Osteoblast (primary cell): ENCODE measurements at places on chromosomes 1 and 21. TPM values are rescaled to one million over a fixed set of nuclear protein-coding genes. Genes with fewer than 3 reads are reported as not detected.

GRCh38 chr21:42942244-42942643, 16.8 kb upstream of the ERVH48-1 start:
- H3K27ac ChIP-seq: no peak overlapping the region
- no peak overlapping the region for H3K4me3 ChIP-seq
- no peaks in the 10 kb centered on the region for H3K36me3 ChIP-seq
- no peaks in the 10 kb centered on the region for H3K27me3 ChIP-seq

DNA sequence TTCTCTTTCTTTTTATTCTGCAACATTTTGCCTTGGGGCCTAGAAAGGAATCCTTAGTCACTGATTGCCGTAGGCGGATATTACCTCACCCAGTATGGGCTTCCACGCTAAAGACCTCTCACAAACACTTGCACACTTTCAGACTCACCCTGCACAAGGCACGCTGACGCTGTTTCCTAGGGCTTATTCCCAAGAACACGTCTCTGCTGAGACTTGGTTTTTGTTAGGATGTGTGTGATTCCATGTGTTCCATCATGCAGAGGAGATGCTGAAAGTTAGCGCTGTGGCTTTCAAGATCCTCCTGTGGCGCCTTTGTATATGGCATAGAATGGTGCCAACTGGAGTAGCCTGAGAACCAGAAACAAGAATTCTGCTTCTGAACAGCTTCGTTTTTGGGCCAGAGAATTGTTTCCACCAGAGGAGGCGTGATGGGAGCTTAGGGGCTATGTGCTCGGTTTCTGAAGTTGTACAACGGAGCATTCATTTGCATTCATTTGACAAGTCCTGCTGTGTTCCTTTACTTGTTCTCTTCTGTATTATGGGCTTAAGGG, 297.0 kb downstream of the DISC1 start:
- no peaks in the 10 kb centered on the region for H3K27me3 ChIP-seq
- H3K36me3 ChIP-seq: no peaks in the 10 kb centered on the region
- H3K4me1 ChIP-seq: peaks cover 7% of the 10 kb centered on the region
- H3K27ac ChIP-seq: peak overlapping the region; percentile 60
- no peak for DNase-seq

- DNase-seq: peak; percentile 92
- no peaks in the 10 kb centered on the region for H3K27me3 ChIP-seq
- H3K27ac ChIP-seq: peak overlapping the region; percentile 99
- H3K4me3 ChIP-seq: peak overlapping the region; percentile 91
- peaks cover 46% of the 10 kb centered on the region for H3K36me3 ChIP-seq
These were observed 7.4 kb downstream of the IRF2BP2 start for GRCh38 chr1:234602334-234603220.

DNA sequence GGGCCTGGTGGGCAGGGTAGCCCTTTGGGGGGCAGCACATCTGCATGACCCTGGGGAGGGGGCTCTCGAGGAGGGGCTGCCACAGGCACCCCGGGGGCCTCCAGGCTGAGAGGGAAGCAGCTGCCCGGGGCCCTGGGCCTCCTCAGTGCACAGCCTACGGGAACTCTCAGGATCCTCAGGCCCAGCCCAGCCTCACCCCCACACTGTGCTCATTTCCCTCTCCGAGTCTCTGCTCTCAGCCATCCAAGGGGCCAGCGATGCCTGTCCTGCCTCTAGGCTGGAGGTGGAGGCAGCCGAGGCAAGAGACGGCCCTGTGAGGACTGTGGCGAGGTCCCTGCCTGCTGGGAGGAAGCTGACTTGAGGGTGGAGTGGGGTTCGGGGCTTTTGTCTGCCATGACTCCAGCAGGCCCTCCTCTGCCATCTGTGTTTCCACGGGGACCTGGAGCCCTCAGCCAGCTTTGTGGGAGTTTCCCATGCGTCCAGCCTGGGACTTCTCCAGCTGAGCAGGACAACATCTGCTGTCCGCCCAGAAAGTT, 7.2 kb upstream of the PLEKHG5 start:
- H3K27ac ChIP-seq: no peak overlapping the region
- H3K4me1 ChIP-seq: peaks cover 35% of the 10 kb centered on the region
- no peak overlapping the region for H3K4me3 ChIP-seq
- no peaks in the 10 kb centered on the region for H3K36me3 ChIP-seq

DNA sequence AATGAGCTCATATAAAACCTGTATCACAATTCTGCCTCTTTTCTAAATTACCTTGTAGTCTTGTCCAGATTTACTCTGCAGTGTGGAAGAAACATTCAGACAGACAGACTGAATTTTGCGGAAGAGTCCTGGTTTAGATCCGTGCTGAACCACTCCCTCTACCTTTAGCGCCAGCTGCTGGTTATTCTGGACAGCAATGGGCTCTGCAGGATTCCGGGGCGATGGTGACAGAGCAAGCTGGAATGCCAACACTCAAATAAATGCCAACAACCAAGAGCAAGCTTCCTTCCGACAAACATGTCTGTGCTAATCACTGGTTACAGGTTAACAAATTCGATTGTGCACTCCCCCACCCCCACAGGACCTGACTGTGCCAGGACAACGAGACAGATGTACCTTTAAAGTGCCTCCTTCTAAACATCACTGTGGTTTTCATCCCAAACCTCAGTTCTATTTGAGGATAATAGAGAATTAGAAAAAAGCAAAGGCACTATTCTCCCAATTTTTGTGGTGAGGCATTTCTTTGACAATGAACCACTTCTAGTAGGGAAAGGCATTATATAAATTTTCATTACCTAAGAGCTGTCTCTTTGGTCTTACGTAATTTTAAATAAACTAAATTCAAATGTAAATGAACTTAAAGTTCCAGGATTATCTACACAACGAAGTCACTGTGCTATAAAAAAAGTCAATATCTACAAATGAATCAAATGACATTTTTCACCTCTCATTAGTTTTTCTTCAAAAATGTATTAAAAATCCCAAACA, 90.4 kb downstream of the INTS7 start:
- DNase-seq: no peak
- H3K4me3 ChIP-seq: no peak overlapping the region

DNA sequence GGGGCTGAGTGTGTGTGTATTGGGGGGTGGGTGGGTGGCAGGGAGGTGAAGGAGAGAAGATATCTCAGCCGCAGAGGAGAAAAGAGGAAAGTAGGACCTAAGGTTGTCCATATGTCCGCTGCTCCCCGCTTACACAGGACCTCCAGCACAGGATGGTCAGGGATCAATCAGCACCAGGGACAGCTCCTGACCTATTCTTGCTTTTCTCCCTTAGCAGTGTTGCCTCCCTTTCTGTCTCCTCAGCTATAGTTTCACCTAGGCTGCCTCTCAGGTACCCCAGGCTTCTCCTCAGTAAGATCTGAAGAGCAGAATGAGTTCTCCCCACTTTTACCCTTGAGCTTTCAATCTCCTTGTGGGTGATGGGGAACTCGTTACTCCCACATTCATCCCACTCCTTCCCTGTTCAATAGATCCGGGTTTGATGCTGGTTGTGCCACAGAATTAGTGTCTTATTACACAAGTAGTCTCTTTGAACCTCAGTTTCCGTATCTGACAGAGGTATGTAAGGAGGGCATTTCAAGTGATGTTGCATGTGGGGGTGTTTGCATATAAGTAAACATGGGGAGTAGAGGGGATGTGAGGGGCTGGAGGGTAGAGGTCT, 1.4 kb upstream of the DPH2 start:
- H3K27ac ChIP-seq: no peak overlapping the region
- no peak overlapping the region for H3K4me3 ChIP-seq
- peaks cover 17% of the 10 kb centered on the region for H3K36me3 ChIP-seq
- DNase-seq: peak; percentile 71
- no peaks in the 10 kb centered on the region for H3K27me3 ChIP-seq
- peaks cover 8% of the 10 kb centered on the region for H3K4me1 ChIP-seq

DNA sequence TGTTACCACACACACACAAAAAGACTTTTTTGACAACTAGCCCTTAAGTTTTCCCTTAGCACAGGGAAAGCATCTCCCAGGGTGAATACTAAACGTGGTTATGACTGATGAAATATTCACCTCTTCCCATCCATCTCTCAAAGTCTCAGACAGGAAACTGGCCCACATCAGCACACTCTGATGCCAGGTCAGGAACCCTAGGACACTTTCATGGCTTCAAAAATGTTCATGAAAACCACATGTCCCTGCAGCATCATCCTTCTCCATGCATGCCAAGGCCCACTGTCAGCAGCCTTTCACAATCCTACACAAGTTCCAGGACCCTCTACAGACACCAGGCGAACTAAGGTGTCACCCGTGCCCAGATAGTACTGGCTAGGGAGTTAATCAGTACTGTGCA, 68.7 kb downstream of the DNTTIP2 start:
- no peak overlapping the region for H3K27ac ChIP-seq
- H3K4me1 ChIP-seq: peaks cover 20% of the 10 kb centered on the region
- no peak for DNase-seq
- H3K36me3 ChIP-seq: no peaks in the 10 kb centered on the region
- H3K27me3 ChIP-seq: no peaks in the 10 kb centered on the region
- no peak overlapping the region for H3K4me3 ChIP-seq

DNA sequence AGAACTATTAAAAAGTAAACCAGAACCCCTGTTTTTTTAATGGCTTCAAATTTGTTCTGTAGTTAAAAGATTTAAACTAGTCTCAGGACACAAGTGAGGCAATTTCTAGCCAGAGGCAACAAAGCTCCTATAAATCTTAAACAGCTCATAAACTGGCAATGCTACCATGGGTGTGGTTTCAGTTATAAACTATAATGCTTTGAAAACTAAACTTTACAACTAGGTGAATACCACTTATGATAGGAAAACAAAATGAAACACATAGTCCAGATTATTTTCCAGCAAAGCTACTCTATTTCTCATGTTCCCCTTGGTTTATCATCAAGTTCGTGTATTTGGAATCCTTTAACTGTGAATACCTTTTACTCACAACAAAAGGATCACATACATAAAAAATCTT, 282.5 kb downstream of the VAV3 start:
- no peaks in the 10 kb centered on the region for H3K4me1 ChIP-seq
- H3K27ac ChIP-seq: no peak overlapping the region
- H3K27me3 ChIP-seq: no peaks in the 10 kb centered on the region
- DNase-seq: no peak

- no peaks in the 10 kb centered on the region for H3K36me3 ChIP-seq
- no peak overlapping the region for H3K27ac ChIP-seq
- no peak overlapping the region for H3K4me3 ChIP-seq
- peaks cover 21% of the 10 kb centered on the region for H3K4me1 ChIP-seq
- H3K27me3 ChIP-seq: no peaks in the 10 kb centered on the region
These were observed 191.7 kb downstream of the GIPC2 start for GRCh38 chr1:78237364-78237916.

GRCh38 chr1:117122330-117123025, 929 bp upstream of the TRIM45 start:
- H3K27me3 ChIP-seq: peaks cover 18% of the 10 kb centered on the region
- peaks cover 11% of the 10 kb centered on the region for H3K4me1 ChIP-seq
- peak overlapping the region; percentile 98 for H3K27ac ChIP-seq
- no peaks in the 10 kb centered on the region for H3K36me3 ChIP-seq
- peak overlapping the region; percentile 96 for H3K4me3 ChIP-seq

TESK2 gene
- 5.4 and 6.2 TPM in 2 replicates for total RNA-seq

CTTNBP2NL gene
- total RNA-seq: 29.5 and 32.2 TPM in 2 replicates

SHCBP1L gene
- total RNA-seq: not detected in 2 replicates

KCNK2 gene
- total RNA-seq: 86.9 and 161 TPM in 2 replicates

CD247 gene
- total RNA-seq: not detected in 2 replicates

HTR6 gene
- total RNA-seq: under 0.01 TPM in 1 of 2 replicates, not detected in the other

INTS7 gene
- 20.3 and 21.5 TPM in 2 replicates for total RNA-seq

S100A14 gene
- total RNA-seq: 0.36 TPM in 1 of 2 replicates, not detected in the other

LCE2A gene
- not detected in 2 replicates for total RNA-seq

WNT9A gene
- 0.36 and 0.88 TPM in 2 replicates for total RNA-seq
